ENCODE measurements at places on chromosomes 7 and 10.

DNA sequence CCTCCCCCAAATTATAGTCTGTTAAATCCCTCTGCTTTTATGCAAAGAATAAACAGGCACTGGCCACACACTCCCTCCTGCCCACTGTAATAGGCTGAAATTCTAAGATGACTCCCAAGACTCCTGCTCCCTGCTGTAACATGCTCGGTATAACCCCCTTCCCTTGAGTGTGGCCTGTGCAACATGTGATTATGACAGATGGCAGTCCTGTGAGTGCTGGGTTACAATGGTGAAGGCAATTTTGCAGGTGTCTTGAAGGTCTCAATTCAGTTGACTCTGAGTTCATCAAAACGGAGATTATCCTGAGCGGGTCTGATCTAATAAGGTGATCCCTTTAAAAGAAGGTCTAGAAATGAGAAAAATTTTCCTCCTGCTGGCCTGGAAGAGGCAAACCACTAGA lies 55.9 kb downstream of the CREB3L2 start:
- no peak for DNase-seq

DNA sequence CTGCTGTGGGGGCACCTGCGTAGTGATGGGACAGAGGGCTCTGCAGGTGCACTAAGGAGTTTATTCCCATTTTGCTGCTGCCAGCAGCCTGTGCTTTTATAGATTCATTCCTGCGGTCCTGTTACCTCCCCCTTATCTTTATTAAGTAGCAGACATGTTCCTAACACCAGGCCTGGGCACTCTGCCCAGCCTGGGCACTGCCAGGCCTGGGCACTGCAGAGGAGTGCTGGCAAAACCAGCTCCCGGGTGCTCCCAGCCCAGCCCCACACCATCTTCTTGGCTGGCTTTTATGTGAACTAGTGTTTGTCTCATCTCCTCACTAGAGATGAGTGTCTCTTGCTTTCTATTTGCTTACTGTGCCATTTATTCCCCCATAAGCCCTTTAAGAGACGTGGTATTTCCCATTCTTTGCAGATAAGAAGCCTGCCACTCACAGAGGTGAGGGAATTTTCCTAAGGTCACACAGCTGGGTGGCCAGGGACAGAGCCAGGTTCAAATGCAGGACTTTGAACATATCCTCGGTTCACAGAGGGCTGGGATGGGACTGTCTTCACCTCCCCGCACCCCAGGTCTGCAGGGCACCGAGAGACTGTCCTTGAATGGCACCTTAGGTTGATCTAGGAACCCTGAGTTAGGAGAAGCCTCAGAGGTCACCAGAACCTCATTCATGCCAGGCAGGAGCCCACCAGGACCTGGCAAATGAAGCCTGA lies 14.6 kb upstream of the DRGX start:
- no peak for DNase-seq

GRCh38 chr7:54360075-54360840 lies 181.9 kb upstream of the VSTM2A start:
- no peak for DNase-seq

GRCh38 chr10:122847782-122848604 lies 2.3 kb upstream of the CUZD1 start:
- no peak for DNase-seq

- DNase-seq = no peak
Measured at GRCh38 chr7:68929781-68930261, 668.5 kb upstream of the AUTS2 start.
